Fibroblast of upper back skin (primary cell): ENCODE measurements at places on chromosomes 13 and 19.
A peak's percentile ranks its signal among the peaks of the same experiment; 100 is the strongest.

- peak; percentile 27 for DNase-seq
These were observed 139.0 kb downstream of the RAP2A start for GRCh38 chr13:97573011-97573410.

GRCh38 chr13:68304286-68304893 is 1074.3 kb upstream of the PCDH9 start:
- peak; percentile 26 for DNase-seq

GRCh38 chr13:52845334-52845761 is 3.1 kb downstream of the PCDH8 start:
- DNase-seq: no peak

GRCh38 chr19:55116232-55116858 is 1.1 kb downstream of the PPP1R12C start:
- peak; percentile 48 for DNase-seq

DNA sequence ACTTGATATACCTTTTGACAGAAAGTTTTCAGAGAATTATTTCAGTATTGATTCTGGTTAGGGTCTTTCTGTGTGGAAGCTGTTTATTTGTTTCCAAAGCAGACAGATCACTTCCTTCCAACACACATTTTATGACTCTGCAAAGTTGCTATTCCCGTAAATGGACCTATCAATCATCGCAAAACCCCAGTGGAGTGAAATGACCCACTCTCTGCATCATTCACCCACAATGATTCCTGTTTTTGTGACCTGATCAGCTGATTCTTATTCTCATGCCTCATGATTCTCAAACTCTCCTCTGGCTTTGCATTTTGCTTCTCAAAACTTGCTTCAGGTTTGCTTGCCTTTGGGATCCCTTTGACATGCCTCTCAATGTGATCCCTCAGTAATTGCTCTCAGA is 453.7 kb downstream of the PCDH17 start:
- no peak for DNase-seq

DNA sequence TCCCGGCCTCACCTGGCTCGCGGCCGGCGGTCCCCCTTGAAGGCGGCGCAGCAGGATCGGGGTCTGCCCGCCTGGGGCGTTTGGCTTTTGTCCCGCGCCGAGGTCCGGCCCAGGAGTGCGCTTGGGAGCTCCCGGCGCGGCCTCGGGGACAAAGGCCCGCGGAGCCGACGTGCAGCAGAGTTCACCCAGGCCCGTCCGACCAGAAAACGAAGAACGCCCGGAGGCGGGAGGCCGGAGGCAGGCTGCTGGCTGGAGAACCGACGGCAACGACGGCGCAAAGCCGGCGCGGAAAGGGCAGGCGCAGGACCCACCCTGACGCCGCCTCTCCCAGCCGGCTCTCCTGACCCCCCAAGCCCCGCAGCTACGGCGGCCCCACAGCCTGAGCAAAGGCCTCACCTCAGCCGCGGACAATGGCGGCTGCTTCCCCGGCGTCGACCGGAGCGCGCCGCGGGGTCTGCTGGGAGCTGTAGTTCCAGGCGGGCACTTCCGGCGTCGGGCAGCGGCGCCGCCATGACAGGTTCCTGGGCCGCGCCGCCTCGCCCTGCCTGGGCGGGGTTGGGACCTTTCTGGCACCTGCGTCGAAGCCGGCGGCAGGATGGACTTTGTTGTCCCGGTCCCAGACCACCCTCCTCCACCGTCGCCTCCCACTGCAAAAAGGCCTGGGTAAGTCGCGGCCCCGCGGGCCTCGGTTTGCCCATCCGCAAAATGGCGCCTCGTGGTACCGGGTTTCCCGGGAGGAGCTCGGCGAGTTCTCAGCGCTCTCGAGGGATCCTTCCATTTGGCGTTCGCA is at the start of gene ZNF606:
TSS of gene ZNF606 (minus strand) at position 437 of the 790 bp plus-strand sequence. CDS start 1,501 bp downstream, outside the sequence.
- DNase-seq: peak; percentile 83

- DNase-seq: no peak
These were observed 1.2 kb upstream of the CHMP2A start for GRCh38 chr19:58555920-58556621.

DNA sequence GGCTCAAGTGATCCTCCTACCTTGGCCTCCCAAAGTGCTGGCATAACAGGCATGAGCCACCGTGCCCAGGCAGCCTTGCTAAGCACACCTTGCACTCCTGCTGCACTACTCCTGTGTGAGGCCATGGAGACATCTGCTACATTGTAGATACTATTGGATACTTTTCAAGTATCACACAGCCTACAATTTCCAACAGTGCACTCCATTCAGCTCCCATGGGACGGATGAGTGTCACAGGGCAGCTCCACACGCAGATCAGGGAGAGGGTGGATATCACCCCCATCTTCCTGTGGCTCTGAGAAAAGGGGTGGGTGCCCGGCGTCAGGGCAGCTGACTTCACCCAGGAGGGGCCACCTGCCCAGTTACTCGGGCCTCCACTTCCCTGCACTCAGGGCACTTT is 39.1 kb upstream of the CCNE1 start:
- no peak for DNase-seq

DNA sequence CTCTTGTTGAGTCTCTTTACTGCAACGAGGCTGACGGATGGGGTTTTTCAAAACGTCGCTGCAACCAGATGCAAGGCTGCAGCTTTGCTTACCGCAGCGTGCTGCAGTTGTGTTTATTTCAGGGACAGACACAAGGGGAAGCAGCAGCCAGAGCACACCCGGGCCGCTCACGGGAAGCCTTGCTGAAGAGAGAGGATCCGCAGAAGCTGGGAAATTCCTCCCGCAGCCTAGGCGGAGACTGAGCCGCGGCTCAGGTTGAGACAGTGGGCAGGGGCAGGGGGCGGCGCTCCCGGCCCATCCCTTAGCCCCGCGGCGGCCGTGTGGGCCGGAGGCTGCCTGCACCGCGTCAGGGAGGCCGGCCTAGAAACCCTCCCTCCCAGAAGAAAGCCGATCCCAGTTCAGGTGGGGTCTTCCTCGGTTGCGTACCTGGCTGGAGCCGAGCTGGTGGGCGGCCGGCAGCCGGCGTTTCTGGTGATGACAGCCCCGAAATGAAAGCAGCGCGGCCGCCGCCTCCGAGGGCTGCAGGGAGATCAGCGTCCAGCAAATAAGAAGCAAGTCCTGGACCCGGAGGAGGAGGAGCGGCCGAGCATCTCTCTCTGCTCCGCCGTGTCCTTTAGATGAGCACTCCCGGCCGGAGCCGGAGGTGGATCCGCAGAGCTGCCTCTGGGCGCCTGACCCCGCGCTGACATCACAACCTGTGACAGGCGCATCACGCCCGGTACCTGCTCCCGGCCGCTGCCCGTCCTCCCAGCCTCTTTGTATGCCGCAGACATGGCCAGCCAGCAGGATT is at the start of gene FRY:
TSS of gene FRY (plus strand) at position 750 of the 790 bp plus-strand sequence. CDS start at position 772, 22 bp downstream.
- DNase-seq: peak; percentile 49

DNA sequence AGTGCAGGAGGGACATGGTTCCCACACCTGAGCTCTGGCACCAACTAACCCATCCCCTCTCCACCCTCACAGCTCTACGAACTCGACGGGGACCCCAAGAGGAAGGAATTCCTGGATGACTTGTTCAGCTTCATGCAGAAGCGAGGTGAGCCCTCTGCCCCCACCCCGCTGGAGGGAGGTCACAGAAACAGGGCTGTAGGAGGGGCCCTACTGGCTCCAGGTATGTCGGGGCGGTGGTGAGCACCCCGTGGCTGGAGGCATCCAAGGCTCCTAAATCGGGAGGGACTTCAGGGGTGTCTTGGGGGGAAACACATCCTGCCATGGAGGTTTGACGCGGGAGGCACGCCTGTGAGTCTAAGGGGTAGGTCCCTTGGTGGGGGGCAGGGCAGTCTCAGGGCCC is 24.1 kb upstream of the WDR18 start:
- no peak for DNase-seq

DNA sequence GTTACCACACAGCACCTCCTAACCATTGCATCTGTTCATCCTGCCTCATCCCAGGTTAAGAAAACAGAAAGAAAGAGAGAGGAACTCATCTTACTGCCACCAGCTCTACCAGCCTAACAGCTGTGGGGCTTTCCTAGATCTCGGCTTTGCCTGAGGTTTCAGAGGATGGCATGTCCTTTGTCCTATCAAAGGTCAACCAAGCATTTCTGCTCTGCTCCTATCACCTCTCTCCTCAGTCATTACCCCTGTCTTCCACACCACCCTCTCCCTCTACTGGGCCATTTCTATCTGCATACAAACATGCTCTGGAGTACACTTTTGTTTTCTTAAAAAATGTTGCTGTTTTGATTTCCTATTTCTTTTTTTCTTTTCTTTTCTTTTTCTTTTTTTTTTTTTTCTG is 393.3 kb downstream of the IRS2 start:
- DNase-seq: no peak

GRCh38 chr19:15264061-15264932 is 32.0 kb upstream of the EPHX3 start:
- peak; percentile 60 for DNase-seq
